ENCODE measurements at places on chromosomes 5 and 9.

- DNase-seq = no peak
These were observed 27.3 kb downstream of the SHB start for GRCh38 chr9:38041564-38042243.

GRCh38 chr9:121638901-121639592 is 12.4 kb upstream of the DAB2IP start:
- no peak for DNase-seq

GRCh38 chr5:11791792-11792191 is 112.5 kb downstream of the CTNND2 start:
- DNase-seq = no peak

DNA sequence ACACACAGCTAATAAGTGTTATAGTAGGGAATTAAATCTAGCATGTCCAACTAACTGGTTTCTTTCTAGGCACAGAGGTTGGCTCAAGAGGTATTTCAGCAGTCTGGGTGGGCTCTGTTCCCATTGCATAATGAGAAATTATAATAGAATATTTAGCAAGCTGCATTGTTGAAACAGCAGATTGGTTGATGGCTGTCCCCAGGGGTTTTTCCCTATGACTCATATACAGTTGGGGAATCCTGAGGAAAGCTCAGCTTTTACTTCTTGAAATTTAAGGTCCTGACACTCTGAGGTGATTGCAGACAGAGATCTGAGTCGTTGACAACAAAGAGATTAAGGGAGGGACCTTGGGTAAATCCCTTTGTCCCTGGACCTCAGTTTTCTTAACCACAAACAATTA is 38.3 kb upstream of the TNFSF8 start:
- DNase-seq = peak; percentile 14

DNA sequence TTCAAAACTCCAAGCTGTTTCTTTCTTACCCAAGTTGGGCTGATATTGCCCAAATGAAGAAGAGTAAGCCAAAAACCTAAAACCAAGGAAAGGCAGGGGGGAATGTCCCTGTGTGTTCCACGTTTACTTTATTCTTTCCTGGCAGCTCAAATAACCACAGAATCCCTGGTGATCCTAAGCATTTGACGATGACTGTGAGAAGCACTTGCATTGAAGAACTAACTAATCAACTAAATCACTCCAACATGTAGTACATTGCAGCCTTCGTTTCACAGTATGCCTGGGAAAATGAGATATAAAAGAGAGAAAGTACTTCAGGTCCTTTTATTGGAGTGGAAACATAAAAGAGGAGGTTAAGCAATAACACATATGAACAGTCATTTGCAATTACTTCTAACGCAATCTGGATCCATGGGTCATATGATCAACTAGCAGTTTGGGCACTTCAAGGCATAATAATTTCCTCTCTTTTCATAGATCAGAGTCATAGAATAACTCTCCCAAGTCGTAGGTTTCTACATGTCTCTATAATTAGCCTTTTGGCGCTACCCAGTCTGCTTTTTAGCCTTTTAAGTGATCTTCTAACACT is 338.4 kb downstream of the TMEM167A start:
- no peak for DNase-seq

DNA sequence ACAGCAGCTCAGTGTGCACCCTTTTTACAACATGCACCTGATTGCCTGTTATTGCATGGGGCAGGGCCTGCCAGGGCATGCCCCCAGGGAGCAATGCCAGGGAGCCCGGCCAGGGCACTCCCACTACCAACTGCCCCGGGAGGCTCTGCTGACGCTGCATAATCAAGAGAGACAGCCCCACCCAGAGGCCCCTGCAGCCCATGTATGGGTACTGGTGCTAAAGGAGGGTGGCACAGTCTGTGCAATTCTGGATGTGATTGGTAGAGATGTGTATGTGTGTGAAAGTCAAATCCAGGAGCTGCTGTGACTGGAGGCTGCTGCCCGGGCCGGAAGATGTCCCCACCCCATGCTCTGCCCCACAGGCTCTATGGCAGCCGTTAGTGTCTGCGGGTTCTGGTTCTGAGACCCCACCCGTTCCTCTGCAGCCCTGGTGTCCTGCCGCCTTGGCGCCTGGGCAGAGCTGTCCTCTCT is 3.9 kb upstream of the NEURL1B start:
- no peak for DNase-seq

Measured in CD4-positive, alpha-beta T cell treated with Interleukin-1 beta for 1 hour (primary cell).